ENCODE measurements at places on chromosomes 11 and 22.
A peak's percentile ranks its signal among the peaks of the same experiment; 100 is the strongest.

DNA sequence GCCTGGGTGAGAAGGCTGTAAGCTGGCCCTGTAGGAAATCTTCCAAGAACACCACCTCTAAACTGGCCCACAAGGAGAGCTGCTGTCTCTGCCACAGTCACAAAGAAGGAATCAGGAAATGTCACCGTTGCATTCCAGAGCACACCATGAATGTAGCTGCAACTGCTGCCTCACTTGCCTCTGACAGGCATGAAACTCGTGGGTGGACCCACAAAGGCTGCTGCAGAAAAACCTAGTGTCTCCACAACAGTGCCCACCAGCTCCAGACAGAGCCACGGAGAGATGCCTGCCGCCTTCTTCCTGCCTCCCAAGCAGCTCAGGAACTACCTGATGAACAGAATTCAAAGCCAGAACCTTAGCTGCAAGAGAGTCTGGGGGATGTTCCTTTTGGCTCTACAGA, 10.5 kb downstream of the DNAJB13 start:
- DNase-seq: no peak

GRCh38 chr22:35587447-35587870, 29.7 kb downstream of the MB start:
- no peak for DNase-seq

- no peak for DNase-seq
Measured at GRCh38 chr22:44765571-44766285, 13.4 kb downstream of the ARHGAP8 start.

DNA sequence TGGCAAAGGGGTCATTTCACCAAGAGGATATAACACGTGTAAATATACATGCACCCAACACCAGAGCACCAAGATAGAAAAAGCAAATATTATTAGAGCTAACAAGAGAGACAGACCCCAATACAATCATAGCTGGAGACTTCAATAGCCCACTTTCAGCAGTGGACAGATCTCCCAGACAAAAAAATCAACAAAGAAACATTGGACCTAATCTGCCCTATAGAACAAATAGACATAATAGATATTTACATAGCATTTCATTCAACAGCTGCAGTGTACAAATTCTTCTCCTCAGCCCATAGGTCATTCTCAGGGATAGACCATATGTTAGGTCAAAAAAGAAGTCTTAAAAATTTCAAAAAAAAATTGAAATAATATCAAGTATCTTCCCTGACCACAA, 312.8 kb downstream of the TTC28 start:
- no peak for DNase-seq

DNA sequence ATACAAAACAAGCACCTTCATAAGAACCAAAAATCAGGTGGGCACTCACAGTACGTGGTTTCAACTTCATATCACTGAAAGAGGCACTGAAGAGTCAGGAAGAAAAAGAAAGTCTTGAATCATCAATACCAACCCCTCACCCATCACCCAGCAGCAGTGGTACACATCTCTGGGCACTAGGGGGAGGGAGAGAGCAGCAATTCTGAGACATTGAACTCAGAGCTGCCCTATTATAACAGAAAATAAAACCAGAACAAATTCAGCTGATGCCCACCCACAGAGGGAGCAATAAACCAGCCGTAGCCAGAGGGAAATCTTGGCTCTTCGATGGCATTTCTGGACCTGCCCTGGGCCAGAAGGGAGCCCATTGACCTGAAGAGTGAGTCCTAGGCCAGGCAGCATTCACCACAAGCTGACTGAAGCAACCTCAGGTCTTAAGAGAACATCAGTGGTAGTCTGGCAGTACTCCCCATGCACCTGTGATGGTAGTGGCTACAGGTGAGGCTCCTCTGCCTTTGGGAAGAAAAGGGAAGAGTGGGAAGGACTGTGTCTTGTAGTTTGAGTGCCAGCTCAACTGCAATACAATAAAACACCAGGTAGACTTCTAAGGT, 42.2 kb upstream of the FAM181B start:
- DNase-seq: peak; percentile 18

DNA sequence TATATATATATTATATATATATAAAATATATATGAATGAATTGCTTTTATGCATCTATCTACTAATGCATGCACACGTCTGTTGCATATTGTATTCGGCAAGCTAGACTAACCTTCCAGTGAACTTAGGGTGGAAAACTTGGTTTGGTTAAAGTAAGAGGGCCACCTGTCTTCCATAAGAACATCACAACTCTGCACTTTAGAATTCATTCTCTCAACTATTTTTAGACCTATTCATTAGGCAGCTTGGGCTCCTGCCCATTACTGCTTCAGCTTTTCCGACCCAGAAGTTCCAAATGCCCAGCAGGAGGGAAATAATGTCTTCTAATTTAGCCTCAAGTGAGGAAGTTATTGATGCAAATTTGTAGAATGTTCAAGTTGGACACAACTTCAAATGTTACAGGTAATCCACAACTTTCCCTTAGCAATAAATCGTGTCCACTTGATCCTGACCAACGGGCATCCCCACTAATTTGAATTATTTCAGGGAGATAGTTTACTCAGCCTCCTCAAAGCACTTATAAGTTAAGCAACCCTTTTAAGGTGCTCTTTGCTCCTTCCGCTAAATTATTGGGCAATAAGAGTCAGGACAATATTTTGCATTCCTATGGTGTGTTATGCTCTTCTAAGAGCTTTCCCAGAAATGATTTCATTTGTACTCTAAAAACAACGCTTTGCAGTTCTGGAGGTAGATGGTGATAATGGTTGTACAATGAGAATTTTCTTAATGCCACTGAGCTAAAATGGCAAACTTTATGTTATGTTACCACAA, 132.3 kb downstream of the OPCML start:
- DNase-seq: no peak

- no peak for DNase-seq
Measured at GRCh38 chr11:93663021-93663420, 1.5 kb downstream of the CEP295 start.

DNA sequence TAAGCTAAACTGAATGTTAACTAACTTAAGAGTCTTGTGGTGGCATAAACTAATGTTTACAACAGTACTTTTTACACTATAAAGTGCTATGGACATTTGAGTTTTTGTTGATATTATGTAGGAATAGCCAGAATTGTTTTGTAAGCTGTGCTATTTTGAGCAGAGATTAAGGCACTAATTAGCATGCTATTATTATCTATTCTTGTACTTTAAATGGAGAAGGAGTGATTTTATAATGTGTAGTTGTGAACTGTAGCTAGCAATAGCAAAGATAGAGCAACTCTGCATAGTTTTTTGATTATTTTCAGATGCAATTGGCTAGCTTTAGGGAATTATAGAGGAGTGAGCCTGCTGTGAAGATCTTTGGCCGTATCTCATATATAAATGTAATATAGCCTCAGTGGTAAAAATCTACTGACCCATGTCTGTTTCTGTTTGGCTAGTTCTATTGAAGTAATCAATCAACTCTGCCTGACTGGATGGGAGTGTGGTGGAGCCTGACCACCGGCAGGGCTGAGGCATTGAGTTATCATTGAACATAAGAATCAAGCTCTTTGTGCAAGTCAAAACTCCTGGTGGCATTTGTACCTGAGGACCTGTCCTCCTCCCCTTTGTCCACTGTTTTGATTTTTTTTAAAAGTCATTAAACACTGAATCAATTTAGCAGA, 34.3 kb downstream of the NCAM1 start:
- no peak for DNase-seq

- DNase-seq: no peak
Measured at GRCh38 chr22:40585310-40585751, 51.2 kb downstream of the MRTFA start.

GRCh38 chr11:23509023-23509422, 648.7 kb upstream of the CCDC179 start:
- no peak for DNase-seq

- peak; percentile 14 for DNase-seq
Measured at GRCh38 chr11:45964911-45965389, 42.5 kb downstream of the LARGE2 start.

GRCh38 chr11:110903830-110904229, 191.6 kb upstream of the ARHGAP20 start:
- no peak for DNase-seq

DNA sequence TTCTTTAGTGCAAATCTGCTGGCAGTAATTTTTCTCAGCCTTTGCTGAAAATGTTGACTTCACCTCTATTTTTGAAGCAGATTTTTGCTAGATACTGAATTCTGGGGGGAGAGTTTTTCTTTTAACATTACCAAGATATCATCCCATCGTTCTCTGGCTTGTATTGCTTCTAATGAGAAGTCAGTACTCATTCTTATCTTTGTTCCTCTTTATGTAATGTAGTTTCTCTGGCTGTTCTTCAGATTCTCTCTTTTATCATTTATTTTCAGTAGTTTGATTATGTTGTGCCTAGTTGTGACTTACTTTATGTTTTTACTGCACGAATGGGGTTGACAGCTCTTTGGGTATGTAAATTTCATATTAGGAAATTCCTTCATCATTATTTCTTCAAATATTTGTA, 318.7 kb upstream of the PITPNB start:
- no peak for DNase-seq

- DNase-seq: no peak
Measured at GRCh38 chr22:29907753-29908515, 25.0 kb downstream of the MTMR3 start.

DNA sequence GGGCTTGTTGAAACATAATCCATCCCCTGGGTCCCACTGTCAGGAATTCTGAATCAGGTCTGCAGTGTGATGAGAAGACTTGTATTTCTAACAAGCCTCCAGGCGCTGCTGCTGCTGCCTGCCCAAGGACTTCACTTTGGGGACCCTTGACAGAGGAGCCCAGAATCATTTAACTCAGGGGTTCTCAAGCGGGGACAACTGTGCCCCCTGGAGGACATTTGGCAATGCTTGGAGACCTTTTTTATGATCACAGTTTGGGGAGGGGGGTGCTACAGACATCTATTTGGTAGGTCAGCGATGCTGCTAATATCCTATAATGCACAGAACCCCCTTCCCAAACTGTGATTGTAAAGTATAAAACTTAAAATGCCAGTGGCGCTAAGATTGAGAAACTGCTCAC, 312.8 kb downstream of the OPCML start:
- DNase-seq: no peak

- no peak for DNase-seq
Measured at GRCh38 chr11:46389450-46390330, 1.9 kb downstream of the CHRM4 start.

DNA sequence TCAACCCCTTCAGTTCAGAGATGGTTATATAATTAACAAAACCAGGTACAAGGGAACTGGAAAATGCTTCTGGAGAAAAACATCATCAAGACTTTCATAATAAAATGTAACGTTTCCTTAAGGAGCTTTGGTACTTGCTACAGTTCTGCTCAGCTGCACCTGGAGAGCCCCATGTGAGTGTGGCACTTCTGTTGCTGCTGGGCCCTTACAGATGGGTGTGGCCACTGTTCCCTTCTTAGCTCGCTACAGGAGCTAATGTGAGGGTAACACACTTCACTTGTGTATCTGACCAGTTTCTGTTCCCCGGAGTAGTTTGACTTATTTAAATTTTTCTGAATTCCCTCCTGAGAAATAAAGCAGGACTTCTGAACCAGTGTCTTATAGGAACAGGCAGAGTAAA, 4.0 kb downstream of the POU2AF3 start:
- DNase-seq: no peak

DNA sequence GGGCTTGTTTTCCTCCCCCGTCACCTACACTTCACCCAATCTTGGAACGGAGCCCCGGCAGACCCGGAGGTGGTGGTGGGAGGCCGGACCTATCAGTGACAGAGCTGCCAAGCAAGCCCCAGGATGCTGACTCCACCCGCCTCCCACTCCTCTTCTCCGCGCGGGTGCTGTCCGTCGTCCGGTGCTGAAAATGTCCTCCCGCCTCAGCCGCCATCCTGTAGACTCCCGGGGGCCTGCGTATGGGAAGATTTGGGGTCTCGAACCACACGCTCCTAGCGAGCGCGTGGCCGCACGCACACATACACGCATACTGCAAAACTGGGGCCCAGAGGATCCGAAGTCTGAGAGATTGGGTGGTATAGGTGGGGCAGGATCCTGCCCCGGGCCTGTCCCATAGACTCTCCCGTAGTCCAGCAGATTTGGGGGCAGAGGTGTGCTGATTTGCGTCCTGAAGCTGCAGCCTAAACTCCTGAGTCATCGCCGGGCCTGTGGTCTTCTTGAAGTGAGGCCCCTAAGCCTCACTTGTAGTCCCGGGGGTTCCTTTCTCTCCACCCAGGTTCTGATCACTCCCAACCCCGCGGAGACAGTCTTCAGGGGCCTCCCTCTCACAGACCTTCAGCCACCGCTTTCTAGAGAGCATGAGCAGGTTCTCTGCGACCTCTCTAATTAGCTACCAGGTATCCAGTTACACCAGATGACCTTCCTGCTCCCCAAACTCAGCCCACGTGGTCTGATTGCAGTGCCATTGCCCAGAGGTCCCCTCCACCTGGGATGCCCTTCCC, 796 bp upstream of the YIF1A start:
- no peak for DNase-seq

- DNase-seq: no peak
Measured at GRCh38 chr11:12420706-12421105, 43.3 kb downstream of the PARVA start.

DNA sequence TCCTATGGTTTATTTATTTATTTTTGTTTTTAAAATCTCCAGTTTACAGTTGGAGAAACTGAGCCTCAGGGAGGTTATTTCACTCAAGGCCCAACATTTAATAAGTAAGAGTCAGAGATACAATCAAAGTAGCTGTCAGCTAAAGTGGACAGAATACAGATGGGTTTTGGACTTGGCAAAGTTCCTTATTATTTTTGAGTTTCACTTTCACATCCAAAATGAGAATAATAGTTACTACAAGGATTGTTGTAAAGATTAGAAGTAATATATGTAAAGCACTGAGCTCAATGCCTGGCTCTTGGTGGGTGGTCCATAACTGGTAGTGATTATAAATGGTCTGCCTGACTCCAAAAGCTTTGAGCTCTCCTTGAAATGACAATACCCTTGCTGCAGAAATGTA, 87.5 kb upstream of the SESN3 start:
- no peak for DNase-seq

GRCh38 chr11:62012832-62013461, 45.5 kb upstream of the FTH1 start:
- no peak for DNase-seq

GRCh38 chr11:96149743-96150555, 193.0 kb downstream of the MAML2 start:
- DNase-seq: no peak

- DNase-seq: no peak
Measured at GRCh38 chr11:128685402-128686020, 8.4 kb upstream of the FLI1 start.

All from NK-92 treated with Interleukin-12 subunit alpha and Interleukin-12 subunit beta, amount 100 ng/mL, for 24 hours (cell line).